Type B pancreatic cell (in vitro differentiated cells): ENCODE measurements at places on chromosomes 11 and 22.

GRCh38 chr11:131495423-131495822 is 125.0 kb downstream of the NTM start:
- no peaks in the 10 kb centered on the region for H3K4me1 ChIP-seq
- H3K27me3 ChIP-seq: peaks cover 8% of the 10 kb centered on the region
- H3K4me3 ChIP-seq: no peak overlapping the region
- H3K27ac ChIP-seq: no peak overlapping the region

DNA sequence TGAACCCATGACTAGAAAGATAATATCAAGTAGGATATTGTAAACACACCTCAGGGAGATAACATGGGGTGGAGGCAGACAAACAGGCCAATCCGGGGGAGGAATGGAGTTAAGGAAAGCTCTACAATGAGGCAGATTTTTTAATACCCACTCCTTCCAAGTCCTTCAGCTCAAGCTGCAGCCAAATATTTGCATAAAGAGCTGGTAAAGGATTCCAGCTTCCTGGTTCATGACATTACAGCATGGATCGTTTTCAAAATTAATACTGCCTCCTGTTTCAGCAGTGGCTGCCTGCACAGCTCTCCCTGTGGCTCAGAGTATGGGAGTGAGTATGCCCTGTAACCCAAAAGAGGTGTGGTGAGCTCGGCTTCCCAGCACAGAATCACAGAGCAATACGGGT is 5.1 kb downstream of the POU2AF3 start:
- H3K4me3 ChIP-seq: peak overlapping the region; percentile 76
- H3K27me3 ChIP-seq: peaks cover 18% of the 10 kb centered on the region
- H3K27ac ChIP-seq: peak overlapping the region; percentile 88

GRCh38 chr11:130908770-130909625 is 7.3 kb downstream of the SNX19 start:
- H3K36me3 ChIP-seq: peaks cover 31% of the 10 kb centered on the region
- DNase-seq: no peak
- H3K27me3 ChIP-seq: no peaks in the 10 kb centered on the region
- no peak overlapping the region for H3K27ac ChIP-seq

DNA sequence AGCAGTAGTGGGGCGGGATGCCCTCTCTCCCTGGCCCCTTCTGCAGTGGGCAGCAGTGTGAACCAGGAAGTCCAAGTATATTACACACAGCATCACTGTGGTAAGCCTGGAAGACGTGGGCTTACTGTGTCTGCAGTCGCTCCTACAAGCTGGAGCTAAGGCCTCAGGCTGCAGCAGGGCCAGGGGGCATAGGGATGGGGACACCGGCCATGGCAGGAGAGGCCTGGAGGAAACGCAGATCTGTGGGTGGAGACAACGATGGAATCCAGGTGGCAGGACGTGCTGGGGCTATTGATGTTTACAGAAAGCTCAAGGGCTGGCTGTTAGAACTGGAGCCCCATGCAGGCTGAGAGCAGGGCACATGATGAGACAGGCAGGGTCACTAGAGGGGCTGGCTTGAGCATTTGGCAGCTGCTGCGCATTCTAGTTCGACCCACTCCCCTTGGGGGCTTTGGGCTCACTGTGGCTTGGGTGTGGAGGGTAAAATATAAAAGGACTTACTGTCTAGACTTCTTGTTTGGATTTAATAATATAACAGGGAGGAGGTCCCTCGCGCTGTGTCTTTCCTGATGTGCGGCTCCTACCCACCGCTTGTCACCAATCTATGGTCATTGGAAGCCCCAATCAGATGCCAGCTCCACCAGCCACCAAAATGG is 539.5 kb downstream of the TBC1D22A start:
- no peaks in the 10 kb centered on the region for H3K27me3 ChIP-seq
- no peak overlapping the region for H3K27ac ChIP-seq
- no peaks in the 10 kb centered on the region for H3K36me3 ChIP-seq
- H3K4me1 ChIP-seq: no peaks in the 10 kb centered on the region

GRCh38 chr11:128713595-128713994 is 19.7 kb downstream of the FLI1 start:
- H3K36me3 ChIP-seq: peaks cover 15% of the 10 kb centered on the region
- peaks cover 8% of the 10 kb centered on the region for H3K27me3 ChIP-seq
- DNase-seq: no peak
- no peak overlapping the region for H3K4me3 ChIP-seq
- H3K4me1 ChIP-seq: peaks cover 40% of the 10 kb centered on the region
- H3K27ac ChIP-seq: no peak overlapping the region

DNA sequence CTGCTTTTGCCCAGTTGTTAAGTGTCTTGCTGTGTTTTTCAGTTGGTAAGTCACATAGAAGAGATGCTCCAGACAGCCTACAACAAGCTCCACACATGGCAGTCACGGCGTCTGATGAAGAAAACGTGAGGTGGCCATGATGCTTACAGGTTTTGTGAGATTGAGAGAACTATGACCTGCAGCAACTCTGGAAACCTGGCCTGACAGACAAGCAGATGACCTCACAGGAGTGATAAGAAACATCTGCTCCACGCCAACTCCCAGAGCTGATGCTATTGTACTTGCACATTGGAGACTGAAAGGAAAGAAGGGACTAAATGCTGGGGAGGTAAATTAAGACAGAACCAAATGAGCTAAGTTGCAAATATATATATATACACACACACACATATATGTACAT is 28.6 kb upstream of the LDHA start:
- no peak overlapping the region for H3K27ac ChIP-seq
- peaks cover 13% of the 10 kb centered on the region for H3K36me3 ChIP-seq
- no peak for DNase-seq

DNA sequence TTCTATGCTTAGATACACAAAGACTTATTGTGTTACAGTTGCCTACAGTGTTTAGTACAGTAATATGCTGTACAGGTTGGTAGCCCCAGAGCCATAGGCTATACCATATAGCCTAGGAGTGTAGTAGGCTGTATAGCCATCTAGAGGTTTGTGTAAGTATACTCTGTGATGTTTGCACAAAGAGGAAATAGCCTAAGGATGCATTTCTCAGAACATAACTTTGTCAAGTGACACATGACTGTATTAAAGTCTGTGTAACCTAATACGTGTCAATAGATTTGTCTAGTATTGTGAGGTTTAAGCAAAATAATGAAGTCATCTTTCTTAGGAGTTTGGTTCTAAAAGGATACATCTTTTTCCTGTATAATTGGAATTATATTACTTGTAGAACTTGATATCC is 5.5 kb downstream of the ZC3H12C start:
- no peak overlapping the region for H3K27ac ChIP-seq
- no peaks in the 10 kb centered on the region for H3K27me3 ChIP-seq
- no peak for DNase-seq
- H3K36me3 ChIP-seq: peaks cover 19% of the 10 kb centered on the region
- no peak overlapping the region for H3K4me3 ChIP-seq

DNA sequence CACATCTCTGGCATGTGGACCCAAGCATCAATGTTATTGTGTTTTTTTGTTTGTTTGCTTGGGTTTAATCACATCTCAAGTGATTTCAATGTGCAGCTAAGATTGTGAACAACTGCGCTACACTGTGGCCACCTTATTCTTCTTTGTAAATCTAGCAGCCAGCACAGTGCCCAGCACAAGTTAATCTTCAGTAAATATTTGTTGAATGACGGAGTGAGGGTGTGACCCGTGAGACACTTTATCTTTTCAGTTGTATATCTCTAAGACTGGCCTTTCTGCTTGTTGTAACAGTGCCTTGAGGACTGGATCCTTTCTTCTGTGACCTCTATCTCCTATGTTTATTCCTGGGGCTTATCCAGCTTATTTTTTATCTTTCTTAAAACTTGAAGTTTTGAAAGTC is 21.4 kb upstream of the AMOTL1 start:
- H3K27me3 ChIP-seq: no peaks in the 10 kb centered on the region
- no peak for DNase-seq
- H3K4me3 ChIP-seq: peak overlapping the region; percentile 57
- H3K36me3 ChIP-seq: peaks cover 3% of the 10 kb centered on the region
